ENCODE measurements at places on chromosomes 7 and 10.

DNA sequence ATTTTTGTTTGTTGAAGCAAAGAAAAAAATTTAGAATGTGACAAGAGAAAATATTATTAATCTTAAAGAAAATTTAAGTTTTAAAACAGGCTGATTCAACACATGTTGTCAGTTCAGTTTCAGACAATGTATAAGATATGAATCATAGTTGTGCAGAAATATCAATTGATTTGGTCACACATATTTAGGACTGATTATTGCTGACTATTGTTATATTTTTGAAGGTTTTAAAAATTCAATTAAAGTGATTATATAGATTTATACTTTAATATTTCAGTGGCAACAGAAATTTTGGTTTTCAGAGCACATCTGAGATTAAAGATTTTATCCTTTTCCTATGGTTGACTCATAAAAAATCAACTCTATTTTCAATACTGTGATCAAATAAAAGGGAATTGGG is 132.5 kb downstream of the PON1 start:
- DNase-seq = no peak

- peak; percentile 81 for DNase-seq
Observed at GRCh38 chr7:88314061-88314491, 7.4 kb upstream of the STEAP4 start.

- no peak for DNase-seq
Observed at GRCh38 chr7:116977172-116977571, 23.9 kb downstream of the ST7 start.

- peak; percentile 86 for DNase-seq
Observed at GRCh38 chr7:8176370-8177081, 85.4 kb downstream of the ICA1 start.

DNA sequence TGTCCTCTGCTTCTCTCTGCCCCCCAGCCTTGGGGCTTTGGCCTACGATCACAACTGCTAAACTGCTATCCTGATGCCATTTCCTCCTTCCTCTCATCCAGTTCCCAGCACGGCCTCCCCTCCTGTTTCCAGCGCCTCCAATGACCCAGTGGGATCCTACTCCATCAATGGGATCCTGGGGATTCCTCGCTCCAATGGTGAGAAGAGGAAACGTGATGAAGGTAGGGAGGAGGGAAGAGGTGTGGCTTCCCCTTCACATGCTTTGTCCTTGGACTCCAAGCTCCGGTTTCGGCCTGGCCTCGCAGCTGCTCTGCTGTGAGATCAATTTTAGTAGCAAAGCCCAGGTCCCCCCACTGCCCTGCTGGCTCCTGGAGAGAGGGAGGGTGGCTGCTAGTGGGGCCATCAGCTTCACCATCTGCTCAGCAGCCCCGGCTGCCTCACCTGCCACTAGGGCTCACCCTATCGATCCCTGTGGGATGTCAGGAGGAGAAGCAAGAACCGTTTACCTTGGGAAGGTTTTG is 35.8 kb downstream of the PAX2 start:
- no peak for DNase-seq

DNA sequence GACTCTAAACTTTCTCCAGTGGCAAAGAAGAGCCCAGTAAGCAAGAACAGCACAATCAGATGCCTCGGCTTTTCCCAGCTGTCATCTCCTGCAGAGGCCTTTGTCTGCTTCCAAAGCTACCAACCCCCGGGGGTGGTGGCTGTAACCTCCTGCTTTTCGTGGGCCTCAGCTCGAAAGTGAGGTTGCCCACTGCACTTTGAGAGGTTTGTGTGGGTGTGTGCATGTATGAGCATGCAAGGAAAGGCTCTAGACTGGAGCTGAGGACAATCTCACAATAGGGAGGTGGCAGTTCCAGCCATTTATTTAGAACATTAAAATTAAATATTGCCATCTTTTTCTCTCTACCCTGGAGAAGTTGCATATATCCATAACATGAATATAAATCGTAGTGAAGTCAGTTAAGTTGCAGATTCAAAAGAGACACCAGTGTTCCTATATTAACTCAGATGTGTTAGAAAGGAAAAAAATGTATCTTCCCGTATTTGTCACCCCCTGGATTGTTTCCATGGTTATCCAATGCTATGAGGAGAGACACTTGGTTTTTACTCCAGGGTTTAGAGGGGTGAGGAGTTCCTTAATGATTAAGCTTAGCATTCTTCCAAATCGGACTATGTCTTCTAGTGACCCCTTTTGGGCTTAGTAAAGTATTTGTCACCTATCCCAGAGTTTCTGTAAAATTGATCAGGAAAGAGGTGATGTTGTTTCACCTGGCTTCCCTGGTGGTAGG is 781.1 kb downstream of the INHBA start:
- DNase-seq = no peak

- no peak for DNase-seq
Observed at GRCh38 chr10:80283119-80283518, 6.3 kb downstream of the MAT1A start.

GRCh38 chr10:78864761-78865537 is 203.8 kb upstream of the ZMIZ1 start:
- DNase-seq = no peak

DNA sequence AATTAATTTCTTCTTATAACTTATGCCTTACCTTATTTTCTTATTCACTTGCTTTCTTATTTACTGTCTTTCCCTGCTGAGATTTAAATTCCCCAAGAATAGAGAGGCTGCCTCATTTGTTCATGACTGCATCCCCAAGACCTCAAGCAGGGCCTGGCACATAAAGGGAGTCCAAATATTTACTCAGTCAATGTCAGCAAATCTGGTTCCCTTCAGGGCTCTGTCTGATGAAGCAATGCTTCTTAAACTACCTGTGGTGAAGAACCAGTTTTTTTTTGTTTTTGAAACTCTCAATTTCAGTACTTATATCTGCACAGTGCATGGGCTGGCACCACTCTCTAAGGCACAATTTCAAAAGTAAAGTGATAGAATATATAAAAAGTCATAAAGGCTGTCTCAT is 4.7 kb downstream of the ZNF239 start:
- no peak for DNase-seq

- DNase-seq = peak; percentile 16
Observed at GRCh38 chr7:17299483-17299991, 1.1 kb downstream of the AHR start.

GRCh38 chr7:33217595-33217994 is 88.2 kb downstream of the BBS9 start:
- no peak for DNase-seq

- no peak for DNase-seq
Observed at GRCh38 chr7:112162784-112163506, 43.3 kb downstream of the DOCK4 start.

- no peak for DNase-seq
Observed at GRCh38 chr7:22841954-22842353, 19.3 kb upstream of the TOMM7 start.

- peak; percentile 16 for DNase-seq
Observed at GRCh38 chr10:34994565-34995142, 95.5 kb downstream of the CUL2 start.

DNA sequence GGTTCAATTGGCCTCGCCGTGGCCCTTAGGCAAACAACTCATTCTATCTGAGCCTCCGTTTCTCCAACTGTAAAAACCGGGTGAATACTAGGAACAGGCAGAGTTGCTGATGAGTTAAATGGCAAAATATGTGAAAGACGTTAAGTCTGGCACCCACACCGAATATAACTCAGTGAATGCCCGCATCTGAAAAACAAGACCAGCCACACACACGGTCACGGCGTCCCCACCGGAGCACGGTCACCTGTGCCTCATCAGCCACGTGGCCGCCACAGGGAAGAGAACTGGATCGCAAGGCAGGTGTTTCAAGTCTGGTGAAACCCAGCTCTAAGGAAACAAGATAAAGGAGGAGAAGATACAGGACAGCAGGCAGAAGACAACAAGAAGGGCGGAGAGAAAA is 20.4 kb downstream of the PRKAG2 start:
- DNase-seq = no peak

GRCh38 chr10:87532696-87533095 is 28.0 kb downstream of the MINPP1 start:
- no peak for DNase-seq

DNA sequence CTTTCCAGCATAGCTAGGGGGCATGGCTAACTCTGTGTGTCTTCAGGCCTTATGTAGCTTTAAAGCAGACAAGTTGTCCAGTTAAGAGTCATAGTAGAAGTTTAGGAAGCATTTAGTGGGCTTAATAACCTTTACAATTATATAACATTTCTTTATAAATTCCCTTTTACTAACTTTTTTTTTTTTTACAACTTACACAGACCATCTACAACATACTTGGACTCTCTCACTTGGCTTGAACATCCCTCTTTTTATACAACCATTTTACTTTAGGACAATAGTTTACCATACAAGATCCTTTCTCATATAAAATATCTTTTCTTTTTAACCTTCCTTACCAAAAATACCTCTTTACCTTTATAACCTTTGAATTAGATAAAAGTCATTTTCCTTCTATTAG is 26.3 kb downstream of the SP4 start:
- no peak for DNase-seq

- DNase-seq = peak; percentile 23
Observed at GRCh38 chr10:79149662-79150443, 81.1 kb downstream of the ZMIZ1 start.

DNA sequence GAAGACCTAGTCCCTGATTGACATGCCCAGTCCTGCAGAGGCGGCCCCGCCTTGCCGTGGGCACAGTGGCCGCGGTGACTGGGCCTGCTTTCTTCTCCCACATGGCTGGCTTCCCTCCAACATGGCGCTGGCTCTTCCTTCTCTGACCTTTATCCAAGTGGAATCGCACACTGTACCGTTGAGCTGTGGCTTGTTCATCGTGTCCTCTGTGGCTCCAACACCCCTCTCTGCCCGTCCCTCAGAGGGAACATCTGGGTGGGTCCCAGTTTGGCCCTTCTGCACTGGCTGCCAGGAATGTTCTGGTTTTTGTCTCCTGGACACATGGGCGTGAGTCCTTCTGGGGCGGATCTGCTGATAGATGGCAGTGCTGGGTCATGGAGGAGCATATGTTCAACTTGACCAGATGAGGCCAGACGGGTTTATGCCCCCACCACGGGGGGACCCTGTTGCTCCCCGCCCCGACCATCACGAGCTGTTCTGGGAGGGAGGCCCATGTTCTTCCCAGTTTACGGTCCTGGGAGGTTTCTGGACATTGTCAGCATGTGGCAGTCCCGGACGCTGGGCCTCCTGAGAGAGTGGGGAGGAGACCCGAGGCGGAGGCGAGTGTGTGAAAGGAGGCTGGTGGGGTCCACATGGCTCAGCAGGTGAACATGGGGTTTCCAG is 63.5 kb downstream of the LHPP start:
- DNase-seq = peak; percentile 11

DNA sequence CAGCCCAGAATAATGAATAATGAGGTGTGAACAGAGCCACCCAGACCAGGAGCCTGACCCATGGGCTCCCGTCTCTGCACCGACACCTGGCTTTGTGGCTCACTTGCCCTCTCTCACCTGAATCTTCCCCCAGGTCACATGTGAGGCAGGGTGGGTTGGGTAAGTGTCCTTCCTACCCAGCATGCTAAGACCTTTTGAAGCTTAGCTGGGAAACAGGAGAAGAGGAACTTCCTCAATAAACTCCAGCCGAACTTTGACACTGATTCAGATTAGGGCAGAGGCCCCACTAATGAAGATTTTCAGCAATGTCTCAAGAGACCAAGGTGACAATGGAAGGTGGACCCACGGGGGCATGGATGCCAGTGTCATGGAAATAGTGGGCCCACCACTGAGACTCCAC is 46.6 kb upstream of the AQP1 start:
- DNase-seq = peak; percentile 1

DNA sequence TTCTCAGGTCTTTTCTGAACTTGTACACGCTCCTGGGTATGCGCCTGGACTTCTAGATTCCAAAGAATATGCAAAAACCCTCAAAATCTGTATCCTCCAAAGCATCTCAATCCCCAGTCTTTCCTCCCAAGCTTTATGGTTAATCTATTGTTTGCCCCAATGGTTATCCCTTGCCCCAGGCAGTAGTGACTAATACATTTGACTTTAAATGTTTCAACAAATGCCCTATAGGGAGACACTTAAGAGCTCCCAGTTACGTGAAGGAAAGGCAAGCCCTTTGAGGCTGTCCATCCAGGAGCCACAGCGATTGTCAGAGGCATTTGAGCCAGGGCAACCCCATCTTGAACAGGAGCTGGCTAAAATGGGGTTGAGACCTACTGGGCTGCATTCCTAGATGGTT is 12.7 kb upstream of the FOXL3 start:
- DNase-seq = no peak

DNA sequence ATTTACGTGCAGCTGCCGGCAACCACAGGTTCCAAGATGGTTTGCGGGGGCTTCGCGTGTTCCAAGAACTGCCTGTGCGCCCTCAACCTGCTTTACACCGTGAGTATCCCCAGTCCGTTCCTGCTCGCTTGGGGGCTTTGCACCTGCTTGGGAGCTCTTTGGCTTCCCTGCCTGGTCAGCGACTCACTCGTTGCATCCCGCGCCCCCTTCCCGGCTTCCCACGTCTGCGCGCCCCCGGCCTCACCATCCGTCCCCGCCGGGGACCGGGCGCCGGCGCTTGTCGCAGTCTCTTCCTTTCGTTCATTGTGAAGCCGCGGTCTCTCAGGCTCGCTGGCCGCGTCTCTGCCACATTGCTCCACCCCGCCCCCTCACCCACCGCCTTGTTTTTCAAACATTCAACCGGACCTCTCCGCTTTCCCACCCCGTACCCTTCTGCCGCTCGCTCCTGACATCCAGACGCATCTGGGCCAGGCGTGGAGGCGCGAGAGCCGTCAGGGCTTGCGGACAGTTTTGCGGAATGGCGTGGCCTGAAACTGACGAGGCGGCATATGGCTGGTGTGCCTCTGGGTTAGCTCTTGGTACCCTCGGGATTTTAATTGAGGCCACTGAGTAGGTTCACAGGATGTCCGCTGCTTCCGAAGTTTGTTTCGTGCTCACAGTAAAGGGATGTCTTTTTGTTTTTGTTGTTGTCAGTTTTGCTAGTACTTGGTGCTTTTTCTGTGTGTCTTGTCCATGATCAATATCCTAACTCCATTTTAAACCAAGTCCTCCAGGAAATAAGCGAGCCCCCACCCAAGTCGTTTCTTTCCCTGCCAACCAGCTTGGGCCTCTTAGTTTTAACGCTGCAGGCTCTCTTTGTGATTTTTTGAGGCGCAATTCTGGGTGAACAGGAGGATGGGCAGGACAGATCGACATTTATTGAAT is 639 bp downstream of the TSPAN13 start:
- no peak for DNase-seq

DNA sequence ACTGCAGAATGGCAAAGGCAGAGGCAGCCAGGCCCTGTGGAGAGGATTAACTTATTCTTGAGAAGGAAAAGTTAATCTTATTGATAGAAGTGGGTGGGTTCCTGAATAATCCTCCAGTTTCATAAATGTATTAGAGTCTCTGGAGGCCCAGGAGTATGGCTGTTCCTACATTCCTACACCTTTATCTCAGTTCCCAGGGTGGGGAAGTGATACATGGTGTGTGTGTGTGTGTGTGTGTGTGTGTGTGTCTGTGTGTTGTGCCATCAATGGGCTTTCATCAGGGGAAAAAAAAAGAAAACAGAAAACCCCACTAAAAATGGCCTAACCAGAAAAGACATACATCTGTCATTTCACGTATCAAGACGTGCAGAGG is 22.0 kb upstream of the GSDME start:
- DNase-seq = no peak

DNA sequence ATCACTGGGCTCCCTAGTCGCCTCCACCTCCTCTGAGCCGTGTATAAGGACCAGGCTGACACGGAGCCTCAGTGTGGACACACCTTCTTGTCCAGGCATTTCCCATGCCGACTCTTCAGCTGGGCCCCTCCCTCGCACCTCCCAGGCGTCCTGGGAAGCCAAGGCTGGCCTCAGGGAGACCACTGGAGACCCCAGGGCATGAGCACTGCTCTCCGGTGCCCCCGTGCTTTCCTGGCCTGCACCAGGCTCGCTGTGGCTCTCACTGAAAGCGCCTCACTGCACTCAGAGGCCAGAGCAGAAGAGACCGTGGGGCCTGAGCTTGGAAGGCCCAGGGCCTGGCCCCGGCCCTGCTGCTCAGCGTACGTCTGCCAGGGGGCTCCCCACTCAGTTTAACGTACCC is 31.4 kb downstream of the LRRC27 start:
- no peak for DNase-seq
